ENCODE measurements at places on chromosomes 2 and 18.
A peak's percentile ranks its signal among the peaks of the same experiment; 100 is the strongest.

GRCh38 chr2:98507891-98508708, 63.4 kb downstream of the INPP4A start:
- DNase-seq: no peak

- no peak for DNase-seq
Observed at GRCh38 chr2:196965651-196966050, 39.1 kb upstream of the PGAP1 start.

GRCh38 chr18:79738041-79738461, 58.4 kb downstream of the CTDP1 start:
- DNase-seq: peak; percentile 41

DNA sequence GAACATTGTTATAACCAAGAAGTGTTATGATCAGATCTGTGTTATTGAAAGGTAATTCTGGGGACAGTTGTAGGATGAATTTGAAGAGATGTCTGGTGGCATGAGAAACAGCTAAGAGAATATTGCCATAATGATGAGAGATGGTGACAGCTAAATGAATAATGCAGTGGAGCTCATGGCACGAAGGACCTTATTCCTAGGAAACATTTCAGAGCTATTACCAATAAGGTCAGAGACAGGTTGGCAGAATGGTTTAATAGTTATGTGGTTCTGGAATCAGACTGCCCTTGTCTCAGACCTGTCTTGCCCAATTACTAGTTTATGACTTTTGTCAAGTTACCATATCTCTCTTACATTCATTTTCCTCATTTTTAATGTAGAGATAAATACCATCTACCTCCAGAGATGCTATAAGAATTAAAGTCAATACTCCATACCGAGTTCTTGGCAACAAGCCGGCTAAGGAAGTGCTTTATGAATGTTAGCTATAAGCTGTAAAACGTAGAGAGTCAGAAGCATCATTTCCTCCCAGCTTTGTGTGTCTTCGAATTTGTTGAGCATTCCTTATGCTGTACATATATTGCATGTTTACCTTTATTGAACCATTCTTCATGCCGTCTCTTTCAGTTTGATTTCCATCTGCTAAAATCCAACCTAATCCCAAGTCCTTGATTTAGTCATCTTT, 73.6 kb upstream of the COL5A2 start:
- no peak for DNase-seq

GRCh38 chr2:162769066-162769465, 69.5 kb downstream of the KCNH7 start:
- DNase-seq: no peak

Data from suprapubic skin (tissue), 4 donors.